ENCODE measurements at places on chromosomes 1 and 21. TPM values are rescaled to one million over a fixed set of nuclear protein-coding genes. Genes with fewer than 3 reads are reported as not detected.

DNA sequence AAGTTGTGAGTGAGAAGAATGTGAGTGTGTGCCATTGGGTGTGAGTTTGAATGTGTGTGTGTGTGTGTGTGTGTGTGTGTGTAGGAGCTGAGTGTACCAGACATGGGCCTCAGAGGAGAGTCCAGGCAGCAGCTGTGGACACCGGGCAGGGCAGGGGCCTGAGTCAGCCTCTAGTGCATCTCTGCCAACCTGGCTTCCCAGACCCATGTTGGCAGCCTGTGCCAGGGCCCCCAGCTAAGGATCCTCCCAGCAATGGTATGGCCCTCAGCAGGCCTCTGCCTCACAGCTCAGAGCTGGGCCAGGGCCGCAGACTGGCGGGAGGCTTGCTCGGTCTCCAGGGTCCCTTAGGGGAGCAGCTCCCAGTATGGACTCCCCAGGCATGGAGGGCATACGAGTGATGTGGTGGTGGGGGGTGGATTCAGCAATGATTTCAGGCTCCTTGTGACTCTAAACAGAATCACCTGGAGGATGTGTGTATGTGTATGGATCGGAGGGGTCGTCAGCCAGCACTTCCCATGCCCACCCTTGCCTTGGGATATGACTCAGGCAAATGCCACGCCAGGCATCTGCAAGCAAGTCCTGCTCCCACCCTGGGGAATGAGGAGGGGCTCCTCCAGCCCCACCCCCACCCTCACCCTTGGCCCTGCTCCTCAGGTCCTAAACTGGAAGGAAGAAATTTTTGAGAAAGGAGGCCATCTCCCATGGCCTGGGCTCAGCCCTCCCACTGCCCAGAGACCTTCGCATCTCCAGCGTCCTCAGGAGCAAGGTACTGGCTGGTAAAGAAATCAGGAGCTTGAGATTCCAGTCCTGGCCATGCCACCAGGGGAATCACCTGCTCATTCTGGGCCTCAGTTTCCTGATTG lies 1.8 kb upstream of the FOXO6 start:
- DNase-seq, result peak; percentile 68

The LCE1D gene
- not detected for total RNA-seq

The SLC1A7 gene
- 1.7 TPM for total RNA-seq

- DNase-seq, result no peak
Measured at GRCh38 chr1:180793451-180793850, 119.2 kb upstream of the KIAA1614 start.

DNA sequence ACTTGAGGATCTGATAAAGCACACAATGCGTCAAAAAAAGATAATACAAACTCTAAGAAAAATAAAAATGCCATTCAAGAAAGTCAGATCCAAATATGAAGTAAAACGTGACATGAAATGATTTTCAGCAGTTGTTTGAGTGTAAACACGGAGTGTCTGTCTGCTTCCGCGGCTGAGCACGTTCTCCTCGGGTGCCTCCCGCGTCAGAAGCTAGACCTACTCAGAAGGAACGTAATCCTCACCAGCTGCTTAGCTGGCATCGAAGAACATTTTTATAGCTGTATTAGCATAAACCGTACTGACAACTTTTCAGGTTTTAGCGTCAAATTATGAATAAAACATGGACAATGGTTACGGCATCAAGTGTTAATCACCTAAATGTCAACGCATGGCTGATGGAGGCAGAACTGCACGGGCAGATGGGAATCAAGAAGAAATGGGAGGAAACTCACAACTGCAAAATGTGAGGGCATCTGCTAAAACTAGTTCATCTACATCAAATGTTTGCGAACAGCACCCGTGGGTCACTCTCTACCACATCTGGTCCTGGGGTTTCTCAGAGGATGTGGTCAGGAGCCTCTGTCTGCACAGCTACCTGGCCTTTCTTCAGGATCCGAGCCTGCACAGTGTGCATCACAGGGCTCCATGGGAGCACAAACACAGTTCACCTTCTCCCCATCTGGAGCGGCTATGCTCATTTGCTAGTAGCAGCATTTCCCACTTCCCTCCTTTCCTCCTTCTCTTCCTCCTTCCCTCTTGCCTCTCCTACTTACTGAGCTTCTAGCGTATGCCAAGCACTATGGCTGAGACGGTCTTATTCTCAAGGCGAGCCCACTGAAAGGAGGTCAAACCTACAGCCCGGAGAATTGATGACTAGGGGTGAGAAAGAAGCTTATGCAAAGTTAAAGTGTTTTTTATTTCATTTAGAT lies 40.0 kb downstream of the RCAN1 start:
- DNase-seq, result no peak
